ENCODE measurements at places on chromosomes 6 and 20.

DNA sequence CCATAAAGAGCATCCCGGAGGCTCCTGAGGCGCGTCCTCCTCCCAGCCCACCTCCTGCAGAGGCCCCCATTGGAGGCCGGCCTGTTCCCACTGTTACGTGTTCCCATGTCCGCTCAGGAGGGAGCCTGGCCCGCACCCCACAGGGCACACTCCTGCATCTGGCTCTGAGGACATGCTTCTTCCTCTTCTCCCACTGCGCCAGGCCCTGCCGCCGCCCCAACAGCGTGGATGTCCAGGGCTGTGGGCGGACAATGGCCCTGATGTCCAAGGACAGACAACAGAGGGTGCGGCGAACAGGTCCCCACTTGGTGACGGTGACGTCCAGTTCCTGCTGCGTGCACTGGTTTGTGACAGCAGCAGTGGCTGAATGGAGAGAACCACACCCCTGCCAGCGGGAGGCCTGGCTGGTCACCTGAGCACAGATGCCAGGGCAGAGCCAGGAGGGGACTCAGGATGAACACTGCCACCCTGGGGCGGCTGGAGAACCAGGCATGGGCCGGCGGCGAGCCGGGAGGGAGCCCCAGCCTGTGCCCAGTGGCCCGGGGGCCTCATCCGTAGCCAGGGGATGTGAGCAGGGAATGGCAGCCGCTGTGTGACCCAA, 26.6 kb downstream of the FRMD1 start:
- no peak for DNase-seq

GRCh38 chr6:151497905-151498304, 4.1 kb downstream of the CCDC170 start:
- DNase-seq, result no peak

DNA sequence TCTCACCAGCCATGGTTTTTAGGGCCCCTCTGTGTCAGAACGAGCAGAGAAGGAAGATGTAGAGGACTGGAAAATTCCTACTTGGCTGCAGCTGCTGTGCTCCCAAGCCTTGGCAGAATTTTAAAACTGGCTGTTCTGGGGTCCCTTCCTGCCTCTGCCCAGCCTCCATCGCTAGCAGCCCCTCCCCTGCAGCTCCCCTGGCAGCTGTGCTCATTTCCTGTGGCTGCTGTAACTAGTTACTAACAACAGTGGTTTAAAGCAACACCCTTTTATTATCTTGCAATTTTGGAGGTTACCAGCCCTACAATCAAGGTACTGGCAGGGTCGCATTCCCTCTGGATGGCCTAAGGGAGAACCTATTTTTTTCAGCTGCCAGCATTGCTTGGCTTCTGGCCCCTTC, 3.7 kb upstream of the CST11 start:
- DNase-seq, result no peak

- no peak for DNase-seq
Observed at GRCh38 chr6:24606200-24606930, 39.6 kb downstream of the KIAA0319 start.

- no peak for DNase-seq
Observed at GRCh38 chr20:45452772-45453691, 16.5 kb upstream of the WFDC2 start.

DNA sequence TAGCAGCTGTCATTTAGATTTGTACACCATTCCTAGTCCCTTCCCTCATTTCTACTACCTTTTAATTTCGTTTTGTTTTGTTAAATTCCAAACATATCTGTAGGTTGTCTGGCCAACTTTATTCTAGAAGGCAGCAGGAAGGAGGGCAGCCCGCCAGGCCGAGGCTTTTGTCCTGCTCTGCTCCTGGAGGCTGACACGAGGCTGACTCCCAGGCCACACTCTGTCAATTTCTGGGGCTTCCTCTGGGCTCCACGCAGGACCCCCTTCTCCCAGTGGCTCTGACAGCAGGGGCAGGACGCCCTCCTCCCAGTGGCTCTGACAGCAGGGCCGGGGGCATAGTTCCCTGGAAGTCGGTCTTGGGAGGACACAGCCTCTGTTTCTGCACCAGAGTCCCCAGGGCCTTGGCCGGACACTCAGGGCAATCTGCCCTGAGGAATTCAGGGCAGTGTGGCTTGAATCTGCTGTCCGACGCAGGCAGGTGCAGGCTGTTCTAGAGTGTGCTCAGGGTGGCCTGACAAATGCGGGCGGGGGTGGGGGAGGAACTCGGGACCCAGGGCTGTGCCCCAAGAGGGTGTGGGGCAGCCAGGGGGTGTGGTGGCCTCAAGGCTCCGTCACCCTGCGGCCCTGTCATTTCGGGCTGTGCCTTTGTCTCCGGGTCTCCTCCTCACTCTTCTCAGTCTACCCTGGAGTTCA, 11.8 kb downstream of the SMOC2 start:
- DNase-seq, result no peak

- DNase-seq, result no peak
Observed at GRCh38 chr6:118774581-118774980, 119.4 kb upstream of the ASF1A start.

GRCh38 chr6:20105838-20106237, 106.4 kb downstream of the MBOAT1 start:
- no peak for DNase-seq

- no peak for DNase-seq
Observed at GRCh38 chr20:55947701-55948100, 57.6 kb downstream of the CBLN4 start.

DNA sequence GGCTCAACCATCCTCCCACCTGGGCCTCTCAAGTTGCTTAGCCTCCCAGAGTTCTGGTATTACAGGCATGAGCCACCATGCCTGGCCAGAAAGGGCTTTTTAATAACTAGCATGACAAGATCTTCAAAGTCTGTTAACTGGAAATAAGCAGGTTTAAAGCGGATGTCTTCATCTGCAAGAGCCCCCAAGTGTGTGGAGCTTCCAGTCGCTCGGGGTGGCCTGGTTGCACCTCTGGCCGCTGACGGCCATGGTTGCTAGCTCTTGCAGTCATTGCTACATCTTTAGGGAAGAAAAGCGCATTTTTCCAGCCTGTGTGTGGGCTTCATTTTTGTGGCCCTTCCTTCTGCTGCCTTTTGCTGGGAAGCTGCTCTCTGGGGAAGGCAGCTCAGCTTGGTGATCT, 7.8 kb downstream of the ARFGAP1 start:
- no peak for DNase-seq

- DNase-seq, result no peak
Observed at GRCh38 chr6:148370176-148370575, 27.5 kb downstream of the SASH1 start.

GRCh38 chr6:97073903-97074302, 149.4 kb downstream of the KLHL32 start:
- DNase-seq, result no peak

DNA sequence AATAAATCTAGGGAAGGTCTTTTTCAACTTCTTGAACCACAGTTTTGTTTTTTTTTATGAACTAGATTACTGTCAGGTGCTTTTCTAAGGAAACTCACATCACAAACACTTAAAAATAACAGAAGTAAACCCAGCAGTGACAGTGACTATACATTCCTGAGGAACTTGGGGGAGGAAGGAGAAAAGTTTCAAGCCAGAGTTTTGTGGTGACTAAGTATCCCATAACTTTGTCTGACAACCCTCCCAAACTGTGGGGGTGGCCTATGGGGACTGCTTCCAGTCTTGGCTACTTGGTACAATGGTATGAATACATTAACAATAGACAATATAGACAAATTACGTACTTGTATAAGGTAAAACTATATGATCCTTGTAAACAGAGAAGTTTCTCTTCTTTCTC, 202.5 kb upstream of the MAN1A1 start:
- no peak for DNase-seq

DNA sequence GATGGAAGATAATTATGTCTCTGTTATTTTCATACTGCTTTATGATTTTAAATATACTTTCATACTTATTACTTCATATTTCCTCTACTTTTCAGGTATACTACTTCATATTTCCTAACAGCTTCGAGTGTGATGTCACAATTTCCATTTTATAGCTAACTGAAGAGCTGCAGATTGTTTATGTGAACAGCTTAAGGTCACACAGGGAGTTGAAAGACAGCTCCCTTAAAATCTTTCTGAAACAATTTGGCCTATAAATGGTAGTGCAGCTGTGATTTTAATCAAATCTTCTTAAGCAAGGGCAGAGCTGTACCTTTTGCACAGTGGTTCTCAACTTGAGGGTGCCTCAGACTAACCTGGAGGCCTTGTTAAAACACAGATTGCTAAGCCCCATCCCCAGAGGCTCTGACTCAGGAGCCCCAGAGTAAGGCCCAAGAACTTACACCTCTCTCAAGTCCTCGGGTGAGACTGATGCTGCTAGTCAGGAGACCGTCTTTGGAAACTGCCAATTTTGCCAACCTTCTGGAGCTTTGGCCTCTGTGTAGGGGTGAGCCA, 347.0 kb upstream of the HSF2 start:
- DNase-seq, result no peak

- no peak for DNase-seq
Observed at GRCh38 chr6:95364016-95364604, 213.2 kb upstream of the MANEA start.

GRCh38 chr6:137156650-137157049, 16.8 kb downstream of the IL22RA2 start:
- no peak for DNase-seq

GRCh38 chr6:93243231-93243778, 176.1 kb downstream of the EPHA7 start:
- no peak for DNase-seq

GRCh38 chr6:166589786-166590574, 3.5 kb upstream of the RAMACL start:
- DNase-seq, result no peak

DNA sequence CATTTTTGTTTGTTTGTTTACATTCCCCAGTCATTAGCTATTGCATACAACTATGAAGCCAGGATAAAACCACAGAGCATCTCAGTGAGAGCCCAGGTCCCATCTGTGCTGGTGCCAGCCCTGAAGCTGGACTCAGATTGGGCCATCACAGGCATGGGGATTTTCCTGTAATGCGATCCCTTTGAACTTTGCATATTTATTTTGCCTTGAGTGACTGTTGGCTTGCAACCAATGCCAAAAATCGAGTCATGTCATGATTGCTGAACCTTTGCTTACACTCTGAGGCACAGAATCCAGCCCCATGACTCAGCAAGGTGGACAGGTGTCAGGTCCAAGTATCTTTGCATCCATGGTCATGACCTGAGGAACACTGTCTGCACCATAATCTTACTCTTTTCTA, 46.2 kb upstream of the GGTLC1 start:
- no peak for DNase-seq

GRCh38 chr6:105215506-105215905, 35.7 kb upstream of the POPDC3 start:
- DNase-seq, result no peak

GRCh38 chr20:23106271-23106851, 20.2 kb upstream of the CD93 start:
- DNase-seq, result no peak

DNA sequence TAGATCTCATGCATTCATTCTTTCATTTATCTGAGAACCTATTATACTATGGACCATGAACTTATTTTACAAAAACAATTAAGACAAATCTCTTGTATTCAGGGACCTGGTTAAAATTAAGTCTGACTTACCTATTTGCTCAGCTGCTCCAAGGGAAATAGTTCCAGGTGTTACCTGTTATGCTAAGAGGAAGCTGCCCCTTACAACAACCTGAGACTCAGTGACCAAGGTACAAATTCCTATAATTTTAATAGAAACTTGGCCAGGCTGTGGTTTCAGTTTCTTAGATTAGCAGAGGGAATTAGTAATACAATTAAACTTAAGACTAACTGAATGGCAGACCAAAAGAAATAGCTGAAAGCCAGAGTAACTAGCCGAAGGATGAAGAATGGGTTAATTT, 48.2 kb upstream of the GMPR start:
- no peak for DNase-seq

GRCh38 chr6:161353208-161353613, 79.3 kb upstream of the AGPAT4 start:
- DNase-seq, result no peak

- no peak for DNase-seq
Observed at GRCh38 chr6:128803911-128804310, 79.0 kb upstream of the LAMA2 start.

GRCh38 chr20:38298768-38299288, 5.1 kb upstream of the BPI start:
- DNase-seq, result no peak

- peak; percentile 20 for DNase-seq
Observed at GRCh38 chr6:42898891-42899361, 16.9 kb upstream of the PTCRA start.

DNA sequence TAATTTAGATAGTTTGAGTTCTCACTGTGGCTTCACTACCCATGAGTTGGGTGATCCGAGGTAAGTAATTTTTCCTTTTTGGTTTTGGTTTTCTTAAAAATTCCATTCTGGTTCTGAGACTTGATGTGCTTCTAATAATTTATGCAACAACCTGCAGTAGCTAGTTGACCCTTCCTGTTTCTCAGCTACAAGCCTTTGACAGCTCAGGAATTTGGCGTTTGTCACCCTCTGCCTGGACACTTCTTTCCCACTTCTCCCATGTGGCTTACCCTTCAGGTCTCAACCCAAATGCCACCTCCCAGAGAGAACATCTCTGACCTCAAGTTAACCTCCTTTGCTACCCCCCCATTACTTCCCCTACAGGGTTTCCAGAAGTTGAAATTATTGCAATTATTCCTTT, 49.7 kb upstream of the TSHZ2 start:
- no peak for DNase-seq

DNA sequence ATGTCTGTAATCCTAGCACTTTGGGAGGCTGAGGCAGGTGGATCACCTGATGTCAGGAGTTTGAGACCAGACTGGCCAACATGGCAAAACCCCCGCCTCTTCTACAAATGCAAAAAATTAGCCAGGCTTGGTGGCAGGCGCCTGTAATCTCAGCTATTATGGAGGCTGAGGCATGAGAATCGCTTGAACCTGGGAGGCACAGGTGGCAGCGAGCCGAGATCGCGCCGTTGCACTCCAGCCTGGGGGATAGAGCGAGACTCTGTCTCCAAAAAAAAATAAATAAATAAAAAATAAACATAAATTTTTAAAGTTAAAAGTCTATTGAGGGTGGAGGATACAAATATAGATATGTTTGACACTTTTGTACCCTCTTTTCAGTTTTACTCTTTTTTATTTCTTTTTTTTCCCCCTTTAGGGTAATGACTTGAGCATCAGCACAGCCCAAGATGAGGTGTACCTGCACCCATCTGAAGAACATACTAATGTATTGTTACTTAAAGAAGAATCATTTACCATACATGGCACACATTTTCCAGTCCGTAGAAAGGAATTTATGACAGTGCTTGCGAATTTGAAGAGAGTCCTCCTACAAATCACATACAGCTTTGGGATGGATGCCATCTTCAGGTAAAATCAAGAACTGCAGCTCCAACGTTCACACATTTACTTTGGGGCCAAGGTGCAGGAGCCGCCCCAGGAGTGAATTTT, 368.9 kb downstream of the LAMA2 start:
- DNase-seq, result no peak

GRCh38 chr20:3658019-3658715, 5.0 kb downstream of the GFRA4 start:
- no peak for DNase-seq
